ENCODE measurements at places on chromosomes 6 and 20.

GRCh38 chr20:11375966-11376365 lies 541.7 kb upstream of the BTBD3 start:
- DNase-seq: no peak

DNA sequence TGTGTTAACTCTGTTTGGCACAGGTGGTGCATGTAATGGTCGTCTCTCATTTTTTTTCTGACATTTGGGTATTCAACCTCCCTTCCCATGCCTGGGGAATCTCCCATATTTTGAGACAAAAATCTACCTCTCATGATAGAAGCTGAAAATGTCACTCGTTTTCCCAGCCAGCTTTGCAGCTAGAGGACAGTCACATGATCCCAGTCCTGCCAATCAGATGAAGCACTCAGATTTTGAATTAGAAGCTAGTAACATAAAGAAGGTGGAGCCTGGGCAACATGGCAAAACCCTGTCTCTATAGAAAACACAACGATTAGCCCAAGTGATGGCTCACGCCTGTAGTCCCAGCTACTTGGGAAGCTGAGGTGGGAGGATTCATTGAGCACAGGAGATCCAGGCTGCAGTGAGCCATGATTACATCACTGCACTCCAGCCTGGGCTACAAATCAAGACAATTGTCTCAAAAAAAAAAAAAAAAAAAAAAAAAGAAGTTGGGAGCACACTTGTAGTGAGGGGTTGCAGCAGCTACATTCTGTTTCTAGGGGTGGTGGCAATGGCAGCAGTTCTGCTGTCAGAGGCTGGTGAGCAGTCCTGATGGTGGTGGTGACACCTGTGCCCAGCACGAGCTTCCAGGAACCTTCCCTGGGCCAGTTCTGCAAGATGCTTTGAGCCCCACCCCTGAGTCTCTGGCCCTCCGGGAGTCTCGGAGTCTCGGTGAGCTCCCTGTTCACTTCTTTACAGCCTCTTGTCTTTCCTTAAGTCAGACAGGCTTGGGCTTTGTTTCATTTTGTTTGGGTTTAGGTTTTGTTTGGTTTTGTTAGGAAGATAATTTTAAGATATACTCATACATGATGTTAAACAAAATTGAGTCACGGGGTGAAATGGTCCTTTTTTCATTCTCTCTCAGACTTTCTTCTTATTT lies 94.1 kb upstream of the KCNG1 start:
- DNase-seq: no peak

DNA sequence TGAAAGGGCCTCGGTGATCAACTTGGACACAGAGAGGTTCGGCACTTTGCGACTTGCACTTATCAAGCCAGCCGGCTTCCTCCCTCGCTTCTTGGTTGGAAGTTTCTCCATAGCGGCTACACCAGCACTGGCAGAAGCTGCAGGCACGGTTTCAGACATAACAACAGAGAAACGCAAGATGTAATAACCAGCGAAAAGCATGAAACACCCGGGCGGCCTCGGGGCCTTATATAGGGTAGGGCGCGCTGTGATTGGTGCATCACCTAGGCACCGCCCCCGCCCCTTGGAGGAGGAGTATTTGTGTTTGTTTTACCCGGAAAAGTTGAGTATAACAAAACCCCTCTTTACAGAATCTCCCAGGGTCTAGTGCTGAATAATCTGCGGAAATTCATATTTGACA lies 20.7 kb downstream of the HFE start:
- DNase-seq: no peak

GRCh38 chr6:11763460-11764249 lies 14.9 kb downstream of the ADTRP start:
- DNase-seq: no peak

- DNase-seq: peak; percentile 69
Measured at GRCh38 chr6:26187981-26188635, 100.9 kb downstream of the HFE start.

- DNase-seq: no peak
Measured at GRCh38 chr6:125107896-125108295, 45.7 kb upstream of the TPD52L1 start.

DNA sequence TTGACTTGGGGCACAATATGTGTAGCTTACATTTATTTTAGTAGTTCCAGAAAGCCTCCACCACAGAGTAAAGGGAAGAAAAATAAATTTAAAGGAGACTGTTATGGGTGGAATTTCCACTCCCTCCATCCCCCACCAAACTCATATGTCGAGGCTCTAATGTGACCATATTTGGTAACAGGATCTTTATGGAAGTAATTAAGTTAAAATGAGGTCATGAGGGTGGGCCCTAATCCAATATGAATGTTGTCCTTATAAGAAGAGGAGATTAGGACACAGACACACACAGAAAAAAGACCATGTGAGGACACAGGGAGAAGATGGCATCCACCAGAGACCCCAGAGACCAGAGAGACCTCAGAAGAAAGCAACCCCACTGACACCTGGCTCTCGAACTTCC lies 189.7 kb downstream of the EDN1 start:
- no peak for DNase-seq

DNA sequence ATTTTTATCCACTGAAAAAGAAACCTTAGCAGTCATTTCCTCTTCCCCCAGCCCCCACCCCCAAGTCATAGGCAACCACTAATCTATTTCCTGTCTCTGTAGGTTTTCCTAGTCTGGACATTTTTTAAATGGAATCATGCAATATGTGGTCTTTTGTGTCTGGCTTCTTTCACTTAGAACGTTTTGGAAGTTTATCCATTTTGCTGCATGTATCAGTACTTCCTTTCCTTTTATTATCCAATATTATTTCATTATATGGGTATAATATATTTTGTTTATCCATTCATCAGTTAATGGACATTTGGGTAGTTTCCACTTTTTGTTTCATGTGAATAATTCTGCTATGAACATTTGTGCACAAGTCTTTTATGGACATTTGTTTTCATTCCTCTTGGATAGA lies 99.3 kb upstream of the BMP5 start:
- DNase-seq: no peak

DNA sequence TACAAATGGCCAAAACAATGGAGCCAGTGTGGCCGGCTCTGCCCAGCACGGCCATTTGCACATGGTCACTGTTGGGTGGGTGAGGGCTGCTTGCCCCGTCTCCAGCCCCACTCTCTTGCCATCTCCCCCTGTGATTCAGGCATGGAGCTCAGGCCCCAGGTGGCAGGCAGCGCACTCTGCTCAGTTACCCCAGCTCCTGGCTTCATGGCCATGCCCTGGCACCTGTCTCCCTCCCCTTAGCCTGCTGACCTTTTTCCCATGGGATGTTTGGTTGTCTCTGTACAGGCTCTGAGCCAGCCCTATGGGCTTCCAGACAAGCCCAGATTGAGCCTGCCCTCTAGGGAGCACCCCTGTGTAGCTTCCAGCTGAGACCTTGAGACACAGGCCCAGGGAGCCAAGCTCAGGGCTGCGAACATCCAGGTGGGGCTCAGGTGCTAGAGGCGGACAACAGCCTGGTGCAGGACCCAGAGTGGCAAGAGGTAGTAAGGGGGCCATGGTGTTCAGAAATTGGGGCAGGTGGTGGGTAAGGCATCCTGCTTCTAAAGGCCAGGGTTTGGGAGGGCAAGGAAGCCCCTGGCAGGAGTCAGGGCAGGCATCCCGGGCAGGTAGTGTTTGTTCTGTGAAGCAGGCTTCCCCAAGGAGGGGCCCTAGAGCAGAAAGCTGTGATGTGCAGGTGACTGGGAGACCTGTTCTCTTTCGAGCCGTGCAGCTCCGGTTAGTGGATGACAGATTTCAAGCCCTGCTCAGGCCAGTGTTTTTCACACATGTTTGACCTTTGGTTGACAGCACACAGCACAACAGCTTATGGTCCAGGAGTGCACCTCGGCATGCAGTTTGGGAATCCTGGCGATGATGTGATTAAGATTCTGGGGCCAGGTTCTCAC lies 17.7 kb downstream of the SYNJ2 start:
- DNase-seq: no peak

DNA sequence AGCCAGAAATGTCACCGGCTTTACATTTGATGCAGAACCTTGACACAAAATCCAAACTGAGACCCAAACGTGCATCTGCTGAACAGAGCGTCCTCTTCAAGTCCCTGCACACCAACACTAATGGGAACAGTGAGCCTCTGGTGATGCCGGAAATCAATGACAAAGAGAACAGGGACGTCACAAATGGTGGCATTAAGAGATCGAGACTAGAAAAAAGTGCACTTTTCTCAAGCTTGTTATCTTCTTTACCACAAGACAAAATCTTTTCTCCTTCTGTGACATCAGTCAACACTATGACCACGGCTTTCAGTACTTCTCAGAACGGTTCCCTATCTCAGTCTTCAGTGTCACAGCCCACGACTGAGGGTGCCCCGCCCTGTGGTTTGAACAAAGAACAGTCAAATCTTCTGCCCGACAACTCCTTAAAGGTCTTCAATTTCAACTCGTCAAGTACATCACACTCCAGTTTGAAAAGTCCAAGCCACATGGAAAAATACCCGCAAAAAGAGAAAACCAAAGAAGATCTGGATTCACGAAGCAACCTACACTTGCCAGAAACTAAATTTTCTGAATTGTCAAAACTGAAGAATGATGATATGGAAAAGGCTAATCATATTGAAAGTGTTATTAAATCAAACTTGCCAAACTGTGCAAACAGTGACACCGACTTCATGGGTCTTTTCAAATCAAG lies 108.4 kb downstream of the RTN4IP1 start:
- DNase-seq: peak; percentile 80

GRCh38 chr6:100803264-100804045 lies 77.7 kb downstream of the ASCC3 start:
- DNase-seq: no peak

- DNase-seq: no peak
Measured at GRCh38 chr6:47440719-47441118, 36.9 kb upstream of the CD2AP start.

DNA sequence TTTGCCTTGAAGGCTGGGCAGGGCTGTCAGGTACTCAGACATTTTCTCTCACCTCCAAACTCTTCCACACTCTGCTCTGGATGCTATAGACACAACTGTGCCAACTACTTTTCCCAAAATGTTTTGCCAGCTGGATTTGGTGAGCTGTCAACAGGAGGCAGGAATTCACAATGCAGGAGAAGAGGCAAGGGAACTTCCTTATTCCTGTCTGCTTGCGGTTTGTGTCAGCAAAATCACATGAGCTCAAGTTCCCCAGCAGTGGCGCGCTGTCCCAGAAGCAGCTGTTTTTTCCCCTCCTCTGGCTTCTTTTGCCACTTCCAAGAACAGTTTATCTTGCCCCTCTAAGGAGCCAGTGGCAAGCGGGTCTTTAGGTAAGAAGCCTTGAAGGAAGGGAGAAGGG lies 608.2 kb downstream of the PRKN start:
- DNase-seq: no peak

DNA sequence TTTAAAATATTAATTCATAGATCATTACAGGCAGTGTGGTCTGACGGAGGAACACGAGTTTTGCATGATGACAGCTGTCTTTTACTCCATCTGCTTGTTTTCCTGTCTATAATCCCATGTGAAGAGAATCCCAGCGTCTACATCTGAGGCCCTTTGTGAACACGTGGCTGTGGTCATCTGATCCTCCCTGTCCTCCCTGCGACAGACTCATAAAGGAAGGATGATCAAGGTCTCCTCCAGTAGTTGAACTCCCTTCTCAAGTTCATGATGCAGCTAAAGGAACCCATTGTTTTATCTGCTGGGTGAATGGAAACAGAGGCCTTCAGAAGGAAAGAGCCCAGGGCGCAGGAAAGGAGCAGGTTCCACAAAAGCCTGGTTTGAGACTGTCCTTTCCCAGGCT lies 435.8 kb upstream of the JARID2 start:
- DNase-seq: no peak

DNA sequence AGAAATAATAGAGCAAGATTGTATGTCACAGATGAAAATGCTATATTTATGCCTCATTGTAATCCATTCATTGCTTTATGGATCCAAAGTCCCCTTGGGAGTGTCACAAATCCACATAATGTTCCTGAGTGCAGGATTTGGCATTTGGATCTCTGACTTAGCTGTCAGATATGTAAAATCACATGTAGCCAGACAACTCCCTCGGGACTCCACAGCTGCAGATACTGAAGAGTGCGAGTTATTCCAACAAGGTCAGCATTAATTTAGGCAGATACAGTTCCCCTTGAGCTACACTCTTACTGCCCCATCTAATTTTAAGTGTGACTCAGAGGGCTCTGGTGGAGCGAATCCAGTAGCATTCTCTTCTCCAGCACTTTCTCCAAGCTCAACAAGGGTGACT lies 433.2 kb downstream of the CD83 start:
- no peak for DNase-seq

DNA sequence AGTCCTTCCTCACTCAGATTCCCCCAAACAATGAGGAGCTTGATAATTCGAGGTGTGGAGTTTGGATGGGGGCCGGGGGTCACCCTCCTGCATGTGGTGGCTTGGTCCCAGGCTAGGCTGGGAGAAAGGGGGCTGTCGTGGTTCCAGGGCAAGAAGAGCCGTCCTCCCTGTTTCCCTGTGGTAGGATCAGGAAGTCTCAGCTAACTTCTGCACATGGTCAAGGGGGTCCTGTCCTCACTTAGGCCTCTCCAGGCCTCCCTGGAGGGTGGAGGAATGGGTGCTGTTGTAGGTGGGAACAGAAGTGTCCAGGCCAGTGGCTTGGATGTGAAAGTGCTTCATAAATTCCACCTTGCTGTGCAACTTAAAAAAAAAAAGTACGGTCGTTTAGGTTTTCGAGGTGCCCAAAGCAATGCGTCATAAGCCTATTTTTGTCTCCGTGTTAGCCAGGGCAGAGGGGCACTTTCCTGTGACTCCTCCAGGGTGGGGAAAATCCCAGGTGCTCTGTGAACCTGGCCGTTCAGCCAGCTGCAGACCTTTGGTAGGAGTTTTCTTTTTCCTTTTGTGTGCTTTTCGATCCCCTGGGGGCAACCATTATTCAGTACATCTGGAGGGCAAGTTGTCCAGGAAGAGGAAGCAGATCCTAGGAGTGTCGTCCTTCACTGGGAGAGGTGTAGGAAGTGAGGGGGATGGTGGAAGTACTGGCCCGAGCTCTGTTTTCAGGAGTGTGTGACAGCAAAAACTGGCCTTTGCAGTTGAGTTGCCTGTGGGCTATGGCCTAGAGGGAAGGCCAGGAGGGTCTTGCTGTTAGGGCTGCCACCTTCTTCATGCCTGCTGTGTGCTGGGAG lies 9.6 kb downstream of the IGF2R start:
- peak; percentile 85 for DNase-seq

DNA sequence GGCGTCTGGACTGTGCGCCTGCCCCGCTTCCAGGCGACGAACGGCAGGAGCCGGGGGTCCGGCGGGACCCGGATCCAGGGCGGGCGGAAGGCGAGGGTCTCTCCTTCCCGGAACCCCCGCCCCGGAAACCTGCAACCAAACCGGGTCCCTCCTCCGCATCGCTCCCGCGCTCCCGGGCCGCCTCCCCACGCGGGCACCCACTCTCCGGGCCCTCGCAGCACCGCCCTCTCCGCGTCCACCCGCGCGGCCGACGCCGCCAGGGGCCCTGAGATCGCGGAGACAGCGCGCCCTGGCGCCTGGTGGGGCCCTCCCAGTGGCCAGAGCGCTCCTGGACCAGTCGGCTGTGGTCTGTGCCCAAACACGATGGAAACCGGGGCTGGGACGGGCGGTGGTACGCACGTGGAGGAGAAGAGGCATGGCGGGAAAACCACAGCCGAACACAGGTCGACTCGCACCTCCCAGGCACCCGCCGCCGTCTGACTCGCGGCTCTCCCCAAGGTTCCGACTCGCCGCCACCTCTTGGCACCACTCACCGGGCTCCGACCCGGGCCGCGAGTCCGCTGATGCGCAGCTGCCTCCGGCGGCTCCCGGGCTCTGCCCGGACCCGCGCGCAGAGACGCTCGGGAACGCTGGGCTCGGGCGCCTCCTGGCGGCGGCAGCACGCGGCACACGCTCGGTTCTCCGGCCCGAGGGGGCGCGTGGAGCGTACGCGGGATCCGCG lies 7.9 kb downstream of the NKX2-2 start:
- DNase-seq: no peak

- no peak for DNase-seq
Measured at GRCh38 chr6:153140299-153140698, 9.2 kb upstream of the RGS17 start.

All from natural killer cell treated with Interleukin-12 subunit alpha and Interleukin-12 subunit beta and Interleukin-15 and Interleukin-18, amount 100 ng/mL, for 72 hours (primary cell).